HTR-8/SVneo (cell line): ENCODE measurements at places on chromosomes 11 and 22.

- DNase-seq, result no peak
Measured at GRCh38 chr11:73464347-73464746, 88.1 kb downstream of the RELT start.

DNA sequence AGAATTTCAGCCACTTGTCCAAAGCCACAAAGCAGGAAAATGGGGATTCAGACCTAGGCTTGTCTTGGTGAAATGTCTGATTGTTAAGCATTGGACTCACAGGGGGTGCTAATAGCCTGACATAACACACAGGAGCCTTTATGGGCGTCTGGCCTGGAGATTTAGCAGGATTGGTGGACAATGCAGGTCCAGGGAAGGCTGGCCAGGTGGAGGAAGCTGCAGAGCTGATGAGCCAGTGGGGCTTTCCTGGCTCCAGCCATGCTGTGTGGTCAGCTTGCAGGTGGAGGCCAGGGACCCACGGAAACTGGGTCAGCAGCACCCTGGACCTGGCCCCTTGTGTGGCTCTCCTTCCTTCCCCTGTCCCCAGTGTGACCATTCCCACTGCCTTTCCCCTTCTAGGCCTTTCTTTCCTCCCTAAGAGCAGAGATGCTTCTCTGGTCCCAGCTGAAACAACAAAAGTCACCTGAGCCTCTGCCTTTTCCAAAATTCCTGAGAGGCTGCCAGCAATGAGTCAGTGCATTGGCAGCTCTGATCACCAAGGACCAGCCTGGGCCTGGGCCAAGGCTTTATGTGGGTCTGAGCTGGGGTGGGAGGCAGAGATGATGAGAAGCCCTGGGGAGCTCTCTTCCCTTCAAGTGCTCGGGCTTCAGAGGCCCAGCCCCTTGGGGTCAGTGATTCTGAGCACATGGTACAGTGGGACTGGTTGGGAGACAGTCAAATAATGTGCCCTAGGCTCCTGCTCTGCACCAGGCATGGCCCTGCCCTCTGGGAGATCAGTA lies 85.2 kb downstream of the CCDC81 start:
- peak; percentile 93 for DNase-seq

GRCh38 chr11:80841675-80842074 lies 1400.8 kb upstream of the TENM4 start:
- DNase-seq, result no peak

- no peak for DNase-seq
Measured at GRCh38 chr22:29184849-29185490, 20.7 kb upstream of the EMID1 start.

- DNase-seq, result no peak
Measured at GRCh38 chr11:12193515-12194336, 83.3 kb downstream of the MICAL2 start.

DNA sequence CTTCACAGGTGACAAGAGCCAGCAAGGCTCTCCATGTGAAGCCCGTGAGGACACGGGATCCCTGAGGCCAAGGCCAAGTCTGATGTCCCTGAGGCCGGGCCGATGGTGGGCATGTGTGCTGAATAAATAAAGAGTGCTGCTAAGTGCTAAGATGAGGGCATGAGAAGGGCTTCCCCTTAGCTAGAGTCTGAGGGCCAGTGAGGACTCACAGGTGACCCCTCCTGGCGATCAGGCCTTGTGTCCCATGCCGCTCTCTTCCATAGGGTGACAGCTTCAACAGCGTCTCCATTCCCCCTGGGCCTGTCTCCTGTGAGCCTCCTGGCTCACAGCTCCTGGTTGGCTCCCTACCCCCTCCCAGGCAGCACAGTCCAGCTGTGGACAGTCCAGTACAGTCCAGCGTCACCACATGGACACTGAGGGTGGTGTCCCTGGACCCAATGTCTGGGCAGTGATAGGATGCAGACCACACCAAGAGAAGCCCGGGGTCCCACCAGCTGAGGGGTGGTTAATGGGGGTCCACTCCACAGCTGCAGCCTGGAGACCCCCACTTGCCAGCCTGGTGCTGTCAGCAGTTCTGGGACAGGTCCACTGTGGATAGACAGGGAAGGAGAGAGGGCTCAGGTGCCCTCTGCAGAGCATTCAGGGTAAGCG lies 1033.2 kb downstream of the TBC1D22A start:
- no peak for DNase-seq

- DNase-seq, result no peak
Measured at GRCh38 chr11:117410861-117411710, 83.4 kb downstream of the CEP164 start.

DNA sequence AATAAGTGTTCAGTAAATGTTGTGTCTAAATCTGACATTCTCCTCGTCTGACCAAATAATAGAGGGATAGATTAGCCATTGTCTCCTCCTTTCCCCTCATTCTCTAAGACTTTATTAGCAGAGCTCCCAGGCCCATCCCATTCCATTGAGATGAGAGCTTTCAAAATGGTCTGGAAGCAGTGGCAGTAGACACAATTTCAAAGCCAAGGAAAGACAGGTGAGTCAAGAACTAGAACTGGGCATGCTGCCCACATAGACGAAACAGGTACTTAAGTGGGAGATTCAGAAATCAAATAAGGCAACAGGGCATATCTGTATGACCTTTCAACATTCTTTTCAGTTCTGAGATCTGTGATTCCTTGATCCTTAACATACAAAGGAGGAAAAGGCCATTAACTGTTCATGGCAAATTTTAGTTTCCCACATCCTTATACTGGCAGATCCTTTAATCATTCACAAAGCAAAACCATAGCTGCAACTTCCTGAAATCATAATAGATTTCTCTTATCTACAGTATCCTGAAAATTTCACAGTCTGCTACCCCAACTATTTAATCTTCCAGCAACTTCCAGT lies 96.6 kb upstream of the KCNA4 start:
- DNase-seq, result no peak

- DNase-seq, result no peak
Measured at GRCh38 chr11:9855579-9856287, 191.9 kb downstream of the SWAP70 start.

DNA sequence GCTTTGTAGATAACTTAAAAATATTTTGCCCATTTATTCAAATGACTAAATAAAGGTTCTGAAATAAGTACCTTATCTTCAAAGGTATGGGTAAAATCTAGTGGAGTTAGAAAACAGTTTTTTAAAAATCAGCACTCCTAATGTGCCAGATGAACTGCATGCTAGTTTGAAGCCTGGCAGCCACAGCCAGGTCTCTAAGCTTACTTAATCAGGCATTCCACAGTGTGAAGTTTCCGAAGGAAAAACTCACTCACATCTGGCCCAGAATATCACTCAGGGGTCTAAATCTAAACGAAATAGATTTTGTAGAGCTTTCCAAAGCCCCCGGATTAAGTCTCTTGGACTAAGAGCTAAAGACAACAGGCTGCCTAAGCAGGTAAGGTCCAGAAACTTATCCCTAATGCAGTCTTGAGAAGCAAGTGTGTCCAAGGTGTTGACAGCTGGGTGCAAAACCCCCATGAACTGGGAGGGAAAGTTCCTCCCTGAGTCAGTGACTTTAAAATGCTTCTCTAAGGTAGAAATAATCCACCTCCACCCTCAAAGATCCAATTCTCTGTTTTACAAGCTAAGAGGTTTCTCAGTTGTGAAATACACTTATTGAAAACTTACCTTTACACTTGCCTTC lies 157.6 kb downstream of the FCHSD2 start:
- no peak for DNase-seq

- DNase-seq, result no peak
Measured at GRCh38 chr22:28375761-28376534, 303.7 kb downstream of the TTC28 start.
